ENCODE measurements at places on chromosomes 5 and 9.

GRCh38 chr5:61082516-61083280 is 79.6 kb downstream of the SMIM15 start:
- DNase-seq: no peak

DNA sequence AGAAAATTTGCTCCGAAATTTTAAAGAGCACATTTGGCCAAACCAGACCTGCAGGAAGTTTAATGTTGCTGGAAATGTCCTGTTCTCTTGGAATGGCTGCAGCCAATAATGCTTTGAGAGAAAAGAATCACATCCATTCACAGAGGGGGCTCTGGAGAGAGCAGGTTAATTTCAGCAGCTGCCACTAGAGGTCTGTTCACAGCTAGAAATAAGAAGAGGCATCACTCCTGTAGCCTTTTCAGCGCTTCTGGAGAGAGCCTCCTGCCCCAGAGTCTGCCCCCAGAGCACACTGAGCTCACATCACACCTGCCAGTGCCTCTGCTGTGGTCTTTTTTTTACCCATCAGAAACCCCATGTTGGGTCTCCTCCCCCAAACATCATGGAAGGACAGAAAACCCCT is 124.8 kb upstream of the RAD23B start:
- peak; percentile 51 for DNase-seq

- no peak for DNase-seq
Observed at GRCh38 chr9:106616851-106617345, 246.1 kb upstream of the ZNF462 start.

DNA sequence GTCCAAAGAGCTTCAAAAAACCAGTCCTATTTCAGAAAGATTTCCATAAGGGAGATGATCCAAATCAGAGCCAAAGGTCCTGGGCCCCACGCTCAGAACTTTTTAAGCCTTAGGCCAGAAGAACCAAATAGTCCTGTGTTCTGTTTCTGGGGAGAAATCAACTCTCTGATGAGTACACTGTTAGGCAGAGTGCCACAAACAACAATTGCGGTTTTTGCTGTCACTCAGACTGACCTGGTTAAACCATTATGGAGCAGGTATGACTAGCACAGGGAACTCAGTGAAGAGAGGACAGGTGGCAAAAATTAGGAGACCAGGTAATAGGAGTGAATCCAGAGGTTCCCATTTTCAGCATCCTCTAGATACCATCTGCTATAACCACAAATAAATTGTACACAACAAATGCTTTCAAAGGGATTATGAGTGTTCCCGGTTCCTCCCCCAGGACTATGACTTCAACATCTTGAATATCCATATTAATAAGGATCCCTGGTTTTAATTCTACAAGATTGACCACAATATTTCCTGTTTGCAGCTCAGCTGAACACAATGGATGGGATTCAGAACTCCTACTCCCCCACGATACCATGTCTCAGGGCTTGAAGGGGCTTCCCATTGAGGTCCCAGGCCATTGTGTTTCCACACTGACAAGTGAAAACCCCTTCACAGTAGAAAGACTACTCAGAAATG is 52.1 kb upstream of the FREM1 start:
- no peak for DNase-seq

DNA sequence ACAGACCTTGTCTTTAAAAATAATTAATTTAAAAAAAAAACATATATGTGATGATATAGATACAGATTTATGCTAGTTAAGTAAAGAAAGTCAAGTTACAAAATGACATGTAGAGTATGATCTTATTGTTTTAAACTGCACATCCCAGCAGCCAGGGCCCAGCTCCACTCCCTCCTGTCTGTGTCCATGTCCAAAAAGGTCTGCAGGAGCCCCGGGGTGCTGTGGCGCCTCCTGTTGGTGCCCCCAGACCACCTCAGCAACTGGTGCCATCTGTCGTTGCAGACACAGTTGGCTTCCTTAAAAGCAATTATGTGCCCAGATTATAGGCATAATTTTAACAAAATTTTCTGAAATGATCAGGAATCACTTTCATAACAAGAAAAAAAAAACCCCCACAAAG is 33.3 kb downstream of the IPPK start:
- no peak for DNase-seq

GRCh38 chr9:110954822-110955291 is 83.4 kb downstream of the LPAR1 start:
- DNase-seq: no peak

DNA sequence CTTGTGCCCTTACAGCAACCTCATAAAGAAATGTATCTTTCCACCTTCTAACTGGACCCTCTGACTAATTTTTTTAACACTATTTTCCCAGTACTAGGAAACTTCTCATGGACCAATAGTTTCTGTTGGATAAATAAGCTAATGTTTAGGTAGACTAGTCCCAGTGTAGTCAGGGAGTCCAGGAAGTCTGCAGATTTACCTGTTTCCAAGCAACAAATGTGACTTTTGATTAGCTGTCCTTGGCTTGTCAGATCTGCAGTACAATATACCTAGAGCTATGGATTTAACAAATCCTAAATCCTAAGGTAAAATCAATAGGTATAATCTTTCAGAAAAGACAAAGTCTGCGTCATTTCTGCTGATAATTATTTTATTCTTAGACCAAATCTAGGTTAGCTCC is 55.7 kb downstream of the FAM174A start:
- DNase-seq: no peak

GRCh38 chr9:37966412-37967013 is 62.6 kb upstream of the SLC25A51 start:
- no peak for DNase-seq

GRCh38 chr5:33332804-33333203 is 108.0 kb upstream of the TARS1 start:
- no peak for DNase-seq

- no peak for DNase-seq
Observed at GRCh38 chr5:66415208-66415607, 181.0 kb upstream of the MAST4 start.

DNA sequence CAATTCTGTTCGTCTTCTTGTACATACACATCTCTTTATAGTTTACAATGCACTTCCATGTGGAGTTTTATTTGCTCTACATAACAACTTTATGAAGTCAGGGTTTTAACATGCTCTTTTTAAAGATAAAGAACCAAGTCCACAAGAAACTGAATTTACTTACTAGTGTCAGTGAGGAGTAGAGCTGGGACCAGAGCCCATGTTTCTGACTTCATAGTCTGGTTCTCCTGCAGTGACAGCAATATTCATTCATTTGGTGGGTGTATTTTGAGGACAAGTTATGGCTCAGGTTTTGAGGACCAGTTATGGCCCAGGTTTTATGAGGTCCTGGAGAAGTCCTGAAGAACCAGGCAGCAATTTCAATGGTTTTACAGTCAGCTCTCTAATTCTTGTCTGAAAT is 481.9 kb upstream of the TNC start:
- DNase-seq: no peak

DNA sequence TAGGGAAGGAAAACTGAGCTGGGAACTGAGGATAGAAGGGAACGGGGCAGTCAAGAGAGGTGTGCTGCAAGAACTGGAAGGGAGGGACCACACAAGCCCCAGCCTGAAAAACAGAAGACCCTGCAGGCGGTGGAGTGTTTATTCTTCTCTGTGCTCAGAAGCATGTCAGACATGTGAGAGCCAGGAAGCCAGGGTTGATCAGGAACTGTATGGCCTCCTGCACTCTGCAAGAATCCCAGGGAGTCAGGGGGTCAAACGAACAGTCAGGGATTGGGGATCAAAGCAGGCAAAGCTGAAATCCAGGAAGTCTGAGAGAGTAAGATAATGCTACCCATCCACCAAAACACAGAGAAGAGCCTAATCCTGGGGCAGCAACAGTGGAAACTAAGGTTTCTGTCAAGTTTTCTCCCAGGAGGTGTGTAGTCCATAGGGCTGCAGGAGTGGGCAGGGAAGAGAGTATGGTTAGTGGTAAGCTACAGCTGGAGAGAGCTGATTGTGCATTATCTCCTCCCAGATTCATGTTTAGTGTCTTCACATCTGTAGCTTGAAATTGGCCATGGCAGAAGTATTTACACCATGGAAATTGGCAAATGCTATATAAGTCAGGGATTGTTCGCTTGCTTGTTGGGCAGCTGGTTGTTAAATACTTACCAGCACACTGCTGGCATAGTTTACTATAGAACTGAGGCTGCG is 115.4 kb upstream of the SLC44A1 start:
- DNase-seq: no peak

- DNase-seq: no peak
Observed at GRCh38 chr9:86642721-86643120, 288.5 kb upstream of the TUT7 start.

GRCh38 chr9:123997665-123998277 is 13.8 kb upstream of the LHX2 start:
- DNase-seq: no peak

- DNase-seq: no peak
Observed at GRCh38 chr5:78959767-78960166, 25.3 kb downstream of the ARSB start.
